A673 (cell line): ENCODE measurements at places on chromosomes 16 and 17. TPM values are rescaled to one million over a fixed set of nuclear protein-coding genes. Genes with fewer than 3 reads are reported as not detected.

ADAD2 gene
- not detected in 2 replicates for total RNA-seq

ADAP2 gene
- not detected in 2 replicates for total RNA-seq

BCL6B gene
- 0.44 and 0.58 TPM in 2 replicates for total RNA-seq

CHD9 gene
- total RNA-seq: 64.1 and 76.8 TPM in 2 replicates

CACNG3 gene
- 3.5 and 3.6 TPM in 2 replicates for total RNA-seq

NEURL4 gene
- total RNA-seq: 81.7 and 99.5 TPM in 2 replicates

NOG gene
- 0.15 TPM in 1 of 2 replicates, not detected in the other for total RNA-seq

SPECC1 gene
- 5.8 and 6.8 TPM in 2 replicates for total RNA-seq

HSD17B1 gene
- total RNA-seq: 0.59 and 0.60 TPM in 2 replicates

EXOC3L1 gene
- total RNA-seq: 0.32 and 0.42 TPM in 2 replicates

DNA sequence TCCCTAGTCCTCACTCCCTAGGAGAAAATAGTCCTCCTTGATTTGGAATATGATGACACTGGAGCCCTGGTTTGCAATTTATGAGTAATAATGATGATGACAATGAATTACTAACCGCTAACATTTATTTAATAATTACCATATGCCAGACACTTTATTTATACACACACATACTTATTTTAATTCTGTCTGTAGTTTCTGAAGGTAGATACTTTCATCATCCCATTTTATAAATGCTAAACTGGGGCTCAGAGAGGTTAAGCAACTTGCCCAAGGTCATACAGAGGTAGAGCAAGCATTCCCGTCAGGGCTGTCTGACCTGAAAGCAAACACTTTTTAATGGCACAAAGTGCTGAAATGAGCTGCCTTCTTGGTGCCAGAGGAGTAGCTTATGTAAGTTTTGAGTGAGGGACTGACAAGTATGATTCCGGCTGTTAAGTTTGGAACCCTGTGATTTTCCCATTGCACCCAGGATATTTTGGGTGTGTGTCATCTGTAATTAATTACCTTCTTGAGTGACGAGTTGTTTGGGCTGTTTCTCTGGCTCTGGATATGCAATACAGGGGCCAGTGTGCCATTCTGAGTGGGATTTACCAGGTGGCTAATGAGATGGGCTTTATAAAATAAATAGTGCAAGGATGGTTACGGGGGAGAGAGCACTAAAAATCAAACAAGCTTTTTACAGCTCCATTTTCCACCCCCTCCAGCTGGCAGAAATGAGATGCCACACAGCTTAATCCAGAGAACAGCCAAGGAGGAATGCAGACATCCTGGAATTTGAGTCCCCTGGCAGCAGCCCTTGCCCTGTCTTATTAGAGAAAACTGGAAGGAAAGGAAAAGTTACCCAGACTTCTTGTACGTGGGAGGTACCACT lies 211.8 kb downstream of the SNX29 start:
- H3K36me3 ChIP-seq: no peaks in the 10 kb centered on the region
- no peak overlapping the region for H3K27ac ChIP-seq
- H3K4me1 ChIP-seq: no peaks in the 10 kb centered on the region
- no peak for DNase-seq

DNA sequence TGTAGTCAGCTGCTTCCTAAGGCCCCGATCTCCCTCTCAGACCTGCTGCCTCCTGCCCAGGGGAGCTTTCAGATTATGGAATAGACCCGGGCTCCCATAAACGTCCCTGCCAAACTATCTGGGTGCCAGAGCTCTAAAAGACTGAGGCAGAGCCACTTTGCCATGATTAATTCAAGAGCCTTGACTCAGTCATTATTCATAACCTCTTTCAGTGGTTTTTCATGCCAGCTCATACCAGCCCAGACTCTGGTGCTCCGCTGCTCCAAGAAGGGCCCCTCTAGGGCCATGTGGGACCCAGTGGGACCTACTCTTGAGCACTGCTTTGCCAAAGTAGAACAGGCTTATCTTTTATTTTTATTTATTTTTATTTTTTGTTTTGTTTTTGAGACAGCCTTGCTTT lies 23.9 kb downstream of the DNAI2 start:
- H3K4me3 ChIP-seq: no peak overlapping the region
- no peak overlapping the region for H3K27ac ChIP-seq
- no peaks in the 10 kb centered on the region for H3K36me3 ChIP-seq
- H3K27me3 ChIP-seq: no peaks in the 10 kb centered on the region
- no peak for DNase-seq
- H3K4me1 ChIP-seq: no peaks in the 10 kb centered on the region

DNA sequence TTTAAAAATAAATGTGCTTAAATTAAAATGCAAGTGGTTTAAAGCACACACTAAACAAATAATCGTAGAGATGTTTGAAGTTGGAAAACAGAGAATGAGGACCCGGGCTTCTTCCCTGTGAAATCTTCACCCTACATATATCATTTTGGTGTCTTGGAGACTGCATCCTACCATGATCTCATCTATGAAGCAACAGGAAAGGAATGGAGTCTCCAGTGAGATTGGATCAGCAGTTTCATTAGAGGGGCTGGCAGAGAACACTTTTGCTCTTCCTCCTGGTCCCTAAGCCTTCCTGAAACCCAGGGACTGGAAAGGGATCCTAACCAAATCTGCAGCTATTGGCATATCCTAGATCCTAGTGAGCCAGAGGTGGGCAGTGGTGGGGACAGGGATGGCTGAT lies 85.0 kb downstream of the GRIN2A start:
- H3K4me1 ChIP-seq: no peaks in the 10 kb centered on the region
- H3K27me3 ChIP-seq: no peaks in the 10 kb centered on the region
- H3K27ac ChIP-seq: no peak overlapping the region
- no peak overlapping the region for H3K4me3 ChIP-seq
- no peaks in the 10 kb centered on the region for H3K36me3 ChIP-seq

GRCh38 chr16:27470567-27471431 lies 68.8 kb downstream of the IL21R start:
- no peaks in the 10 kb centered on the region for H3K4me1 ChIP-seq
- H3K36me3 ChIP-seq: peaks cover 78% of the 10 kb centered on the region
- H3K27me3 ChIP-seq: no peaks in the 10 kb centered on the region
- H3K27ac ChIP-seq: no peak overlapping the region
- no peak for DNase-seq
- H3K4me3 ChIP-seq: no peak overlapping the region

DNA sequence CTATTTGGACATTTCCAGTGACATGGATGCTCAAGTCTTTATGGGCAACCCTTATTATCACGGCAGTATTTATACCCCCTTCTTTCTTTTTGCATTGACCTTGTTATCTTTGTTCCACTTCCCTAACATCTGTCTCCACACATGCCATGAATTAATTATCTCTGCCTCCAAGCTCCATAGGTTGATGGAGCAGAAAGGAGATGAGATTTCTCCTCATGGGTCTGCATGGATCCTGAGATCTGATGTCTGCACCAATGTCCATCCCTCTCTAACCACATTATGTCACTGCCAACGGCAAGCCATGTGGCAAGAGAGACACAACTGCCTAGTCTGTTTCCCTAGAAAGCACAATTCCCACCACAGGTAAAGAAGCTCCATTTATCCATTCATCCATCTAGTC lies 416.8 kb upstream of the ASIC2 start:
- peaks cover 9% of the 10 kb centered on the region for H3K27me3 ChIP-seq
- no peaks in the 10 kb centered on the region for H3K36me3 ChIP-seq
- H3K4me1 ChIP-seq: no peaks in the 10 kb centered on the region

GRCh38 chr17:36468903-36469635 lies 17.4 kb upstream of the ZNHIT3 start:
- H3K36me3 ChIP-seq: no peaks in the 10 kb centered on the region
- H3K27ac ChIP-seq: no peak overlapping the region
- no peak for DNase-seq
- peaks cover 48% of the 10 kb centered on the region for H3K27me3 ChIP-seq

DNA sequence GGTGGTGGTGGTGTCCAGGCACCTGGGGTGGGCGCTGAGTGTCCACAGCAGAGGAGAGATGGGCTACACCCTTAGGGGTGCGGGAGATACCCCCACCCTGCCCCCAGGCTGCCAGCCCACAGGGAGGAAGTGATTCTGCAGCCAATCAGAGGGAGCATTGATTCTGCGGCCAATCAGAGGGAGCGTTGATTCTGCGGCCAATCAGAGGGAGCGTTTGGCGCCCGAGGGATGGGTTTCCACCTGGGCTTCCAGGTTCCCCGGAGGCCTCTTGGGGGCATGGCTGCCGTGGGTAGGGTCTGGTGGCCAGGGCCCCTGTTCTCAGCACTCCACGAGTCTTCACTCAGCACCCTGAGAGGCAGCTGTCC lies 28.2 kb upstream of the ACSF3 start:
- DNase-seq: no peak
- H3K27ac ChIP-seq: no peak overlapping the region
- no peak overlapping the region for H3K4me3 ChIP-seq

GRCh38 chr17:76567634-76568432 lies 17.8 kb downstream of the ST6GALNAC2 start:
- H3K4me3 ChIP-seq: no peak overlapping the region
- H3K4me1 ChIP-seq: no peaks in the 10 kb centered on the region
- peaks cover 46% of the 10 kb centered on the region for H3K36me3 ChIP-seq
- H3K27ac ChIP-seq: peak overlapping the region; percentile 8
- no peaks in the 10 kb centered on the region for H3K27me3 ChIP-seq

DNA sequence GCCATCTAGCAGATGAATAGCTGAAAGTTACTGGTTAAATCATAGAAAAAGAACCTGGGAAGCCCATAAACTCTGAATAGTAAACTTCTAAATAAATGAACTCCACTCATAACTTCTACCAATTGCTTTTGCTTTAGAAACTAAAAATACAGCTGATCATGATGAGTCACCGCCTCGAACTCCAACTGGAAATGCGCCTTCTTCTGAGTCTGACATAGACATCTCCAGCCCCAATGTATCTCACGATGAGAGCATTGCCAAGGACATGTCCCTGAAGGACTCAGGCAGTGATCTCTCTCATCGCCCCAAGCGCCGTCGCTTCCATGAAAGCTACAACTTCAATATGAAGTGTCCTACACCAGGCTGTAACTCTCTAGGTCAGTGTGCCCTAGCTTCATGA lies 9.7 kb downstream of the KAT7 start:
- no peak overlapping the region for H3K27ac ChIP-seq
- no peak for DNase-seq
- peaks cover 95% of the 10 kb centered on the region for H3K36me3 ChIP-seq

- no peaks in the 10 kb centered on the region for H3K36me3 ChIP-seq
- no peaks in the 10 kb centered on the region for H3K4me1 ChIP-seq
- no peak overlapping the region for H3K4me3 ChIP-seq
- no peaks in the 10 kb centered on the region for H3K27me3 ChIP-seq
- DNase-seq: no peak
- H3K27ac ChIP-seq: no peak overlapping the region
These were observed 88.5 kb upstream of the ZNF267 start for GRCh38 chr16:31785126-31785525.

DNA sequence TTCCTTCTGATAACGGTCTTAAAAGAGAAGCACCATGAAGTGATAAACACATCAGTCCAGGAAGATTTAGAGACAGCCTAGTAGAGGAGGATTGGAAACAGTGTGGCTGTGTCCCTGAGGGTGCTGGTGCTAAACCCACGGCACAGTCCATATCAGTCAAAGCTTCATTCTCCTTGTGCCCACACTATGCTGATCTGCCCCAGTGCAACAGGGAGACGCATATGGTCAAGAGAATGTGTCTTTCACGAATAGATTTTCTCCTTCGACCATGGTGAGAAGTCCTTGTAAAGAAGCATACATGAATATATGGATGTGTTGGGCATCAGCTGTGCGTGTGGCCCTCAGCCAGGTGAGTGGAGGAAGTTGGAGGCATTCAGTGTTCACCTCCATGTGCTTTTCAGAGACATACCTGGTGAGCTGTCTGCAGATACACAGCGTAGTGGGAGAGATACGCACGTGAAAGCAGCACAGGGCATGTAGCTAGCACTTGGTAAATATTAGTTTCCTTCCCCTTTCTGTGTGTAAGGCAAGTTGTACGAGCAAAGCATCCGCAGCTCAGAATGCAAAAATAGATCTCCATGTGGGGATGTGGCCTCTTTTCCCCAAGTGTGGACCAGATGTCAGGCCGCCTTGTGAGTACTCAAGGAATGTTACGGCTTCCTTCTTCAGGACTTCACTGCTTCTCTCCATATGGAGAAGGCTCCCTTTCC lies 29.4 kb downstream of the HLF start:
- H3K27me3 ChIP-seq: no peaks in the 10 kb centered on the region
- DNase-seq: no peak
- H3K4me3 ChIP-seq: no peak overlapping the region
- H3K27ac ChIP-seq: no peak overlapping the region
- H3K36me3 ChIP-seq: peaks cover 4% of the 10 kb centered on the region
- peaks cover 16% of the 10 kb centered on the region for H3K4me1 ChIP-seq

- no peak overlapping the region for H3K27ac ChIP-seq
- peaks cover 18% of the 10 kb centered on the region for H3K4me1 ChIP-seq
- no peaks in the 10 kb centered on the region for H3K27me3 ChIP-seq
These were observed 14.6 kb downstream of the ATP5PD start for GRCh38 chr17:75031972-75032719.

DNA sequence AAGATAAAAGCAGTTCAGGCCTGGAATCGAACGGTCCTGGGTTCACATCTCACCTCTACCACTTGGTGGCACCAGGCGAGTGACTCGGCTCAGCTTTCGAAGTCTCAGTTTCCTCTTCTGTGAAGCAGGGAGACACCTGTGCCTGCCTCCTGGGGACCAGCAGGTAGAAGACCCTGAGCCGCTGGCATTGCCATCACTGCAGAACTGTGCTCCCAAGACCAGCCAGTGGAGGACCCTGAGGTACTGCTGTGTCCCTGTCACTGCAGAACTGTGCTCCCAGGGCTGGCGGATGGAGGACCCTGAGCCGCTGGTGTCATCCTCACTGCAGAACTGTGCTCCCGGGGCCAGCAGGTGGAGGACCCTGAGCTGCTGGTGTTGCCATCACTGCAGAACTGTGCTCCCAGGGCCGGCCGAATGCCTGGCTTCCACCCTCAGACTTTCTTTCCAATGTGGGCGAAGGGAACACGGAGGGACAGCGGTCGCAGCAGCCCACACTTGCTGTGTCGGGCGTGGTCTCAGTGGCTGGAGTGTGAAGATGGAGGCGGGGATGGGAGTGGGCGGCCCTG lies 8.7 kb upstream of the SLC7A5 start:
- H3K4me3 ChIP-seq: no peak overlapping the region
- H3K27me3 ChIP-seq: no peaks in the 10 kb centered on the region
- no peak overlapping the region for H3K27ac ChIP-seq
- no peaks in the 10 kb centered on the region for H3K36me3 ChIP-seq
- DNase-seq: no peak

DNA sequence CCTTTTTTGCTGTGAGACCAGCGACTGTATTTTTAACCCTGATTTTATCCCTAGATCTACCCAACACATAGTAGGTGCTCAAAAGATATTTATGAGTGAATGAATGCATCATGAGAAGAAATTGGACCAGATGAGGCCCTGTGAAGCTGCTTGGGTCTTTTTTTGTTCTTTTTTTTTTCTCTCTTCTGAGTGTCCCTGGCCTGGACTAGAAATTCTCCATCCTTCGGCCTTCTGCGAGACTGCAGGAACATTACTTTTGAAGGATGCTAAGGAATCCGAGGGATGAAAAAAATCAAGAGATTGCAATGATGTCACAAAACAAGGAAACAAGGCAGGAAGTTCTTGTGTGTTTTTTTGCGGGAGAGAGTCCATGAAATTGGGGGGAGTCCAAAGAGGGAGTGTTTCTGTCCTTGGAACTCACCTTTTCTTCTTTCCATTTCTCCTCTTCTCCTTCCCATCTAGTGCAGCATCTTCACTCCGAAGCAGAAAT lies 560 bp upstream of the RUSF1 start:
- H3K27me3 ChIP-seq: no peaks in the 10 kb centered on the region
- peak overlapping the region; percentile 97 for H3K27ac ChIP-seq
- H3K36me3 ChIP-seq: peaks cover 8% of the 10 kb centered on the region
- DNase-seq: peak; percentile 27
